Stimulated activated CD4-positive, alpha-beta T cell treated with anti-CD3 and anti-CD28 coated beads, Interleukin-1b, Interleukin-23, amount 100 ng/mL, for 1 hour (primary cell): ENCODE measurements at places on chromosomes 5 and 9.

DNA sequence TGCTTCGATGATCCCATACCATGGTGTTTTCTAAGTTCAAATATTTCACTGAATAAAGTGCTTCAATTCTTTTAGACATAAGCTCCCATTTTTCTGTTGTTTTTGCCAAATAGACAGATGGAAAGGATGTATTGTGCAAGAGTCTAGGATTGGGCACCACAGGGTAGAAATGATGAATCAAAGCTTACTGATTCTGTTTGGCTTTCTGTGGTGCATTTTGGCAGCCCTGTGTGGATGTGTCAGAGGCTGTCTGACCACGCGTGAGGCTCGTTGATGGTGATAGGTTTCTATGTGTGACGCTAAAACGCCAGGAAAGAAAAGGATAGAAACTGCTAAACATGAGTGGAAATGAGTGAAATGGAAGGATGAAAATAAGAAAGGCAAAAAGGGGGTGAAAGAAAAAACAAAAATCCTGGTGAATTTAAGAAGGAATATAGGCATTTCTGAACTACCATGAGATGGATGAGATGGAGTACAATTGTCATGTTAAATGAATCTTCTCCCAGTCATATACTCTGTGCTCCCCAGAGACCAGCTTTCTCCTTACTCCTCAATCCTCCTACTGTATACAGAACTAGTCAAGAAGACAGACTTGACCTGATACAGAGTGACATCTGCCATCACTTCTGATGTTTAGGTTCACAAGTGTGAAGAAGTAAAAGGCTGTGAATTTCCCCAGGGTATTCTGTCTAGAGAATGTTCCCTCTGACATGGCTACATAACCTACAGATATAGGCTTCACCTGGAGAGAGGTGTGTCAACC lies 54.4 kb downstream of the ANKH start:
- no peak for DNase-seq

DNA sequence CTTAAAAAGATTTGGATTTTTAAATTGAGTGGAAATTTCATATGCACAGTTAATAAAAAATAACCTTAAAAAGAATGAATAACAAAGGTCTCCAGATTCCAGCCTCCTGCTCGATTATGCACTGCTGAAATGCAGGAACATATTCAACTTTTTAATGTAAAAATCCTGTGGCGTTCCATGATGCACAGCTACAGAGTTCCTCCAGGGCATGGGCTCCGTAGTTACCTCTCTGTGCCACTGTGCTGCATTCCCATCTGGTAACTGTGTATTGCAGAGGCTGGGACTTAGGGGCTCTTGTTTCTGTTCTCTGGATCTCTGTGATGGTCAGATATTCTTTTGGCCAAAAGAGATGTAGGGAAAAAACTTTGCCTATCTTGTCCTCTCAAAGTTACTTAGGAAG lies 31.5 kb upstream of the EQTN start:
- no peak for DNase-seq

GRCh38 chr5:14415024-14415697 lies 166.4 kb upstream of the OTULINL start:
- DNase-seq = no peak

DNA sequence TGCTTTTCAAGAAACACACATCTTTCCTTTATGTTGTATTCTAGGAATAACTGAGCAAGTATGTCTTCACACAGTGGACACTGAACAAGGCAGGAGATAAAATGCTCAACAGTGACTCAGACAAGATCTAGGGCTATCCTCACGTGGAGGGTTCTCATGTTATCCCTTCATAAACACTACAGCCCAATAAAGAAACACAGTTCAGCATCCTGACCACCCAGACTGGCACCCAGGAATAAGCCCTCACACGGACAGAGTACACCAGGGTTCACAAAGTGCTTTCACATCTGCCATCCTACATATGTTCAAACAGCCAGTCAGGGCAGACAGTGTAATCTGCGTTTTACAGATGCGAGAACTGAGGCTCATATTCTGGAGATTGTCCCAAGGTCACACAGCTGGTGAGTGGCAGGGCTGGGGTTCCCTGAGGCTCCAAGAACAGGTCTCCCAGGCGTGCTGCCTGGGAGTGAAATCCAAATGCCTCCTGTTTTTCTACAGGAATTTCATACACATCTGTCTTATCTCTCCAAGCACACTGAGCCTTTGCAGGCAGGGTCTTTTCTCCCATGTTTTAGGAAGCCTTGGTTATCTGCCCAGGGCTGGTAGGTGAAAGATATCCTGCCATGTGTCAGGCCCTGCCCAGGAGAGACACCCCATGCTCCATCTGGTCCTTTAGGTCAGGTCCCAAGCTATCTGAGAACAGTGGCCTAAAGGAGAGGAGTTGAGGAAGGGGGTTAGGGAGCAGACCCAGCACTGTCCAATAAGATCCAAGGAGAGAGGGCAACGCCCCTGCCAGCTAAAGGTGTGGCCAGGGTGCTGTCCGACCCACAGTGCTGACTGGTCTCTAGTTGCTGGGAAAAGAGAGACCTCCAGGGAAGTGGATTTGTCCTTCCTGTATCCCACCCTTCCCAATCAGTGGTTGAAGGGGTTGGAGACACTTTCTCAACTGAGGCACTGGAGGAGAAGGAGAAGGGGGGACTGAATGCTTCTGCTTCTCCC lies 47.9 kb upstream of the XPA start:
- DNase-seq = no peak

DNA sequence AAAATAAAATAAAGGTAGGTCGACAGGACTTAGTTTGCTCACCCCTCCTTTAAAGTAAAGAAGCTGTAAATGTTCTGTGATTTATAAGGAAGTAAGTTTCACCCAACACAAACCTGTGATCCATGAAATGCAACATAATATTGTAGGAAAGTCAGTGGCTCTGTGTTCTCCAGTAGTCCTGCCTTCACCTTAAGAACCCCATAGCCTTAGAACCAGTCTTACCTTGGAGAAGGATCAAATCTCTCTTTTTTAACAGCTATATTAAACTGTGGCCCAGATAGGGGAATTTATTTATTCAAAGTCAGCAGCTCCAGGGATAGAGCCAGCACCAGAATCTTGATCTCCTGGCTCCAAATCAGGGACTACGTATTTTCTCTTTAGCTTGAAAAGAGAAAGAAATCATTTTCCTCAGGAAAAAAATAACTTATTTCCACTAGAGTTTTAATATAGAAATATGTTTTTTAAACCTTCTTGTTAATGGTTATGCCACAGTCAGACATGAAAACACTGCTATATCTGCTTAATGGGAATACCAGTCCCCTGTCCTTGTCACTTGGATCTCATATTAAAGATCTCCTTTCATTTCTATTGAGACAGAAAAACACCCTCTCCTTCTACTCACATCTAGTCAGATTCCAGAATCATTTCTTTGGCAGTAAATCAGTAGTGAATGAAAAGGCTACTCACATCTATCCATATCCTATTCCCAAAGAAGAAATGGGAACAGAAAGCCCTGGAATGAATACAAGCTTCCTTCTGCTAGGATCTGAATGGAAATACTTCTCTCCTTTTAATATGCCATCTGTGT lies 269.2 kb upstream of the TNC start:
- no peak for DNase-seq
